Naive B cell (primary cell): ENCODE measurements at places on chromosomes 5 and 9.

- no peak for DNase-seq
These were observed 18.1 kb upstream of the ZBTB34 start for GRCh38 chr9:126842220-126842842.

- DNase-seq: no peak
These were observed 298.2 kb downstream of the CD180 start for GRCh38 chr5:66898241-66898995.

DNA sequence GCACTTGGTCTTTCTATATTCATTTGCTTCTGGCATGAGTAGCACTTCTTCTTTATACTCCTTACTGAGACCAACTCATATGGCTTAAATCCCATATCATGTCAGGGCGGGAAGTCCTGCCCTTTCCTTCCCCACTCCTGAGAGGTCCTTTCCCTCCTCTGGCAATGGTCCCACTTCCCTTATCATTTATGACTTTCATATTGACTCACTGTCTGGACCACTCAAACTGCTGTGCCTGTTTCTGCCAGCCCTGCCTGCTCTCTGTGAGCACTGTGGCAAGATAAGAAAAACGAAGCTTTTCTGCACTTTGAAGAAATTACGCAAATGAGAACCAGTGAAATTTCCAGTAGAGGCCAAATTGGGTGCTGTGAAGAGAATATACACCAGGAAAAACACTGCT lies 58.1 kb downstream of the ZNF474 start:
- no peak for DNase-seq

DNA sequence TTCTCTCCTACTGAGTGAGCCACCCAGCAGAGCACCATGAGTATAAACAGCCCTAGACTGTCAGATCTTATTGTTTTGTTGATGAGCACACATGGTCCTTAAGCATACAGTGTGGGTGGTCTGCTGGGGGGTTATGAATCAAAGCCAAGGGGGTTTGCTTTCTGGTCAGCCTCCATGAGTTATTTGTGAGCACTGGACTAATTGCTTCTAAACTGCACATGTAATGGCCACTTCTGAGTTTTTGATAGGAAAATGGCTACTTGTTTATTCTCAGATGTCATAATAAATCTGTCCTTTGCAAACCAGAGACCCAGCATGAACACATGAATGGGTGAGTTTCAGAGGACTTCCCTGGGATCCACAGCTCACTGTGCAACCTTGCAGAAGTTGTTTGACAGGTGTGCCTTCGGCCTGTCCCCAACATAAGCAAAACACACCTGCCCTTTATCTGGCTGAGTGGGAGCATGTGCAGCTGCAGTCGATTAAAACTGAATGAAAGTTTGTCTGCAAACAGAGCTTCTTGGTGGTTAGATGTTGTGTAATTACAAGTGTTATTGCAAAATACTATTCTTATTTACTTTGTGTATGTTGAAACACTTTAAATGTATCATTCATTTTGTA lies 35.9 kb downstream of the MAMDC2 start:
- no peak for DNase-seq

DNA sequence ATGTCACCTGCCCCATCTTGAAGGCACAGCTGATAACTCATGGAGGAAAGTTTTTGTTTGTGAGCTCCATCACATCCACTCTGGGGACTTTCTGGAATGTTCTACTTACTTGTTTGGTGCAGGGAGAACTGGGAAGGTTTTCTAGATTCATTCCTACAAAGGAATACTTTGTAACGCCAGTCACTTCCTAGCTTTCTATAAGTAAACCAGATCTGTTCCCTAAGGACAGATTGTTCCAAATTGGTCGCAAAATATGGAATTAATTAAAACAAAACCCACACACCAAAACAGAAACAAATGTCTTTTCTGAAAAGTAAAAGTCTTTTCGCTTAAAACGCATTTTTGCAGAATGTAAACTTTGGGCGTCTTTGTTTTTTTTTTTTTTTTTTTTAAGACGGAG lies 167.6 kb downstream of the PDZD2 start:
- no peak for DNase-seq

DNA sequence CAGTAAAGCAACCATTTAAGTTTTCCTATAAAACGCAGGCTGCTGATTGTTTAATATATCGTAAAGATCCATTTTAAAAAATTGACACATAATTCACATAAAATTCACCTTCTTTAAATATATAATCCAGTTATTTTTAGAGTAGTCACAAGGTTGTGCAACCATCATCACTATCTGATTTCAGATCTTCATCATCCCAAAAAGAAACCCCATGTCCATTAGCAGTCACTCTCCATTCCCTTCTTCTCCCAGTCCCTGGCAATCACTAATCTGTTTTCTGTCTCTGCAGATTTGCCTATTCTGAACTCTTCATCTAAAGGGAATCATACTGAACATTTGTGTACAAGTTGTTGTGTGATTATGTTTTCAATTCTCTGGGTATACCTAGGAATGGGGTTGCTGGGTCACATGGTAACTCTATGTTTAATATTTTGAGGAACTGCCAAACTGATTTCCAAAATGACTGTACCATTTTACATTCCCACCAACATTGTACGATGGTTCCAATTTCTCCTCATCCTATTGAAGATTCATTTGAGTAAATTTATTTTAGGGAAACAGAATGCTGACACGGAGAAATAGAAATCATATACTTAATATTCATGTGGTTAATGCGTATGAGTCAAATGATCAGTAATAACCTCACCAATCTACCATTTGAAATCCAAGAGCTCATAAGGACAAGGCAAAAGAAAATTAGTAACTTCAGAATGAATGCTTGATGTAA lies 57.8 kb upstream of the PLPP1 start:
- DNase-seq: no peak

DNA sequence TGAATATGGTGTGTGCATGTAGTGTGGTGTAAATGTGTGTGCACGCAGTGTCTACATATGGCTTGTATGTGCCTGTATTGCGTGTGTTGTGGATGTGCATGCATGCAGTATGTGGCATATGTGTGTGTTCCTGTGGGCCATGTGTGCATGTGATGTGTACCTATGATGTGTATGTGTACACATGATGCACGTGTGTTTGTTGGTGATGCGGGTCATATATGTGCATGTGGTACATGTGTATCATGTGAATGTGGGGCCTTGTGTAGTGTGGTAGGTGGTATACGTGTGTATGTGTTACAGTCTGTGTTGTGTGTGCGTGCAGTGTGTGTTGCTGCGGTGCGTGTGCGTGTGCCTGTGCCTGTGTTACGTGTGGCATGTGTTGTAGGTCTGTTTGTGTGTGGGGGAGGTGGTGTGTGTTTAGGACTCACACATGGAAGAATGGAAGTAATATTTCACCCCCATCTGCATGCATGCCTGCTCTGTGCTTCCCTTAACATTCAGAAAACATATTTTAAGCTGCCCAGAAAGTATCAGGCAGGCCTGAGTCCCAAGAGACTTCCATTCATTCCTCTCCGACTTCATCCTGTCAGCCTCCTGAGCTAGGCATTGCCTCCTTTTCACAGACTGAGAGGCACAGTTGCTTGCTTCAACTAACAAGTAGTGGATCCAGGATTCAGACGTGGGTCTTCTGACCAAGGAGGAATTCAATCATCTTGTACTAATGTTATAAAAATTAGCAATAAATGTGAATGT lies 55.4 kb upstream of the RUFY1 start:
- no peak for DNase-seq

DNA sequence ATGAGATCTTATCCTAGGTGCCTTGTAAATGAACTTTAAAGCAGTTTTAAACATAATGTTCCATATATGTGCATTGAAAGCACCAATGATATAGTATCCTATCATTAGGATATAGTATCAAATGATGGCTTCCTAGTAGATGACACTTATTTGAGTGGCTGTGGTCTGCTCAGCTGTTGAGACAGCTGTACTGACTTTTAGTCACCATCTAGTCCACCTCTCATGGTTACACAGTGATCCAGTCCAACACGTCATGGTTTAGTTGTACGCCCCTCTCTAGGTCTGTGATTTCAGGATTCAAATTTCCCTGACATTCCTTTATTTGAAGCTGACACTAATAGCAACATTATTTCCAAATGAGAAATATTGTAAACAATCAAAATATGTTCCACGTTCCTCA lies 127.3 kb upstream of the TUT7 start:
- no peak for DNase-seq

- DNase-seq: peak; percentile 14
These were observed 139.3 kb downstream of the LHFPL2 start for GRCh38 chr5:78509145-78509865.

GRCh38 chr5:158857976-158858375 lies 241.7 kb downstream of the EBF1 start:
- no peak for DNase-seq

DNA sequence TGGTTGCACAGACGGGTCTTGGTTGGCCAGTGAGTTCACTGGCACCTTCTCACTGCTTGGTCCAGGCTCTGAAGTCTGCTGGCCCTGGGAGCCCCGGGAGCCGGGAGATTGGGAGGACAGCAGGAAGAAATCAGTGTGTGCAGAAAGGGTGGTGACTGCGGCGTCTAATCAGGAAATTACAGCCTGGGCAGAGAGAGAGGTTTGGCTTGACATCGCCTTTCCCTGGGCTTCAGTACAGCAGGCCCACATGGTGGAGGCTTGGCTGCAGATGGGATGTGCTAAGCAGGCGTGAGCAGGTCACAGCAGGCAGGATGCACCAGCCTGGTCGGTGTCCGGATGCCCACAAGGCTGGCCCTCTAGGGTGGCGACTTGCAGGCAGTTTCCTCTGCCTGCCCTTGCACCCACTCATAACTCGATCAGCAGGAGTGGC lies 17.2 kb downstream of the PITX1 start:
- no peak for DNase-seq

GRCh38 chr5:143155455-143155854 lies 248.0 kb downstream of the NR3C1 start:
- DNase-seq: no peak

GRCh38 chr5:172035049-172035448 lies 28.6 kb upstream of the FBXW11 start:
- DNase-seq: peak; percentile 14

GRCh38 chr9:114908104-114908622 lies 22.2 kb downstream of the TNFSF8 start:
- DNase-seq: no peak

- no peak for DNase-seq
These were observed 61.5 kb upstream of the TNFSF8 start for GRCh38 chr9:114991861-114992260.

DNA sequence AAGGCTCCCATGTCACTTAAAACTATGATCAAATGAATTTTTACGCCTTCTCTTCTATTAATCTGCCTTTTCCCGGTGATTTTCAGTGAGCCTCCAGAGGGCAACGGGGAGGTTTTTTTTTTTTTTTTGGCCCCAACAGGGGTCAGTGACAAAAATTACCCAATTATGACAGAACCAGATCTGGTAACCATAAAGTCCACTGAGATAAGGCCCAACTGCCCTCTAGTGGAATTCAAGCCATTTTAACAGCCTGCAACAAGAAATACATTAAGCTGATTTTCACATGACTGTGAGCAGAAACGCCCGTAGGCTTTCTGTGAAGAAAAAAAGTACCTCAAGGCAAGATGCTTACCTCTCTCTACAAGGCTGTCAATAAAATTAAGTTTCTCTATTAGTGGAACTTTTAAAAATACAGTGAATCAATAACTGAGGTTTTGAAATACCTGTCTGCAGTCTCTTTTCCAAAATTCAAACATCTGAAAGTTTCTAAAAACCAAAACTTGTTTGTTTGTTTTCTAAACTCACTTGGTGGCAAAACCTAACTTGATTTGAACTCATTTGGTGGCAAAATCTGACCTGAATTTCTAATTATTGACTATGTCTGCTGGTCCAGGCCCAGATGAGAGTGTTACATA lies 49.7 kb upstream of the FST start:
- DNase-seq: no peak

DNA sequence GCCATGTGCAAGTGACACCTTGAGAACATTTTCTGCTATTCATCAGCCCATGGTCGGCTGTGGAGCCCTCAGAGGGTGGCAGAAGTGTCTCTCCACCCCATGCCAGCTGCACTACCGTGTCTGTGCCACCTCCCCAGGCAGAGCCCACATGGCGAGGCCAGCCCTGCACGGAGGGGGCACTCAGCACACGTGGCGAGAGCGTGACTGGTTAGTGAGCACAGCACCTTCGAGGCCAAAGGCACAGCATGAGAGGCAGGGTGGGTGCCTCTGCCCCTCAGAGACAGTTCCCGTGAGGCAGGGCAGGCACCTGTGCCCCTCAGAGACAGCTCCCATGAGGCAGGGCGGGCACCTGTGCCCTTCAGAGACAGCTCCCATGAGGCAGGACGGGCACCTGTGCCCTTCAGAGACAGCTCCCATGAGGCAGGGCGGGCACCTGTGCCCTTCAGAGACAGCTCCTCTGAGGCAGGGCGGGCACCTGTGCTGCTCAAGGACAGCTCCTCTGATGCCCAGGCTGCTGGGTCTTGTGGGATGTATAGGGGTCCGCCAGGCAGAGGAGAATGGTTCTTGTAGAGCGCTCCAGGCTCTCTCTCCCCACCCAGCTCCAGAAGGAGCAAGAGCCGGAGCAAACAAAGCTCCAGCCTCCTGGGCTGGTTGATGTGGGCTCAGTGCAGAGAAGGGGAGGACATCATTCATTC lies 179.8 kb upstream of the PPP1R26 start:
- no peak for DNase-seq

- no peak for DNase-seq
These were observed 28.2 kb downstream of the CACNA1B start for GRCh38 chr9:137905740-137906139.

GRCh38 chr5:121572061-121572460 lies 279.6 kb upstream of the FTMT start:
- no peak for DNase-seq

DNA sequence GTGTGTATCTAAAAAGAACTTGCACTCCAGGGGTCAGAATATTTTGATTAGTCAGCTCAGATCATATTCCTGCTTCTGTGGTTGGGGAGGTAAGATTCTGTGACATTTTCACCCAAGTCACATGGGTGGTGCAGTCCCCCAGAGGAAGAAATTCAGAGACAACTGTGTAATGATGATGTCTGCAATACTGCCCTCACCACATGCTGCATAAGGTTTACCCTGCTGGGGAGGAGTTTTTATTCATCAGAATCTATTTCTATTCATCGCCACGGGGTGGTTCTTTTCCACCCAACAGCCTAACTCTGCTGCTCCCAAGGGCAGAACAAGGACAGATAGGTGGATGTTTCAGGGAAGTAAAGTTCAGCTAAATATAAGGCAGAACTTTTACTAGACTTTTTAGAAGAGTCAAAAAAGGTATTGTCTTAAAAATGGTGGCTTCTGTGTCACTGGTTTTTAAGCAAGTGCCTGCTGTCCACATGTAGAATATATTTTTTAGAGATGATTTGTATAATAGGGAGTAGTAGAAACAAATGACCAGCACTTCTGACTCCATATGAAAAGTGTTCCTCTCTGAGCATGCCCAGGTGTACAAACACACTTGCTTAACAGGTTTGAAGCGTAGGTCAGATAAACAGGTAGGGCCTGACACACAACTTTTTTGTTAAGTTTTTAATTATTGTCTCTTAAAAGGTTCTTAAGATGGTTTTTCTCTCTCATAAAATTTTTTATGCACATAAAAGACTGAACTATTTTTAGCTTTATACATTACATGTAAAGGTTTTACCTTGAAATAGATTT lies 352.7 kb downstream of the LRRC70 start:
- no peak for DNase-seq

DNA sequence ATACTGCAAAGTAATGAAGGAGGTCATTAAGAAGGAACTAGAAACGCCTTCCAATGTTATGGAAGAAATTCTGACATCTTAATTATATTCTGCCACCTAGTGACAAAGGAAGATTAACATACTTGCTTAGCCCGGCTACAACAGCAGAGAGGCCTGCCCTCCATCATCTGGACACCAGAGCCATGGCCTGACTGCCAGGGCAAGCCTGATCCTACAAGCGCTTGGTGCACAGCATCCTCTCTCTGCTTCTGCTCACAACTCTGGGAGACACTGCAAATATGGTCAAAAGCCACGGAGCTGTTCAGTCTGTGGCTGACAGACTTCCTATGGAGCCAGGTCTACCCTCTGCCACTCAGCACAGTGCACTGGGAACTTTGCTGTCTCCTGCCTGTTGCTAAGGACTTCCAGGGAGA lies 87.3 kb upstream of the SLC44A1 start:
- peak; percentile 29 for DNase-seq
